ENCODE measurements at places on chromosomes 5 and 9.

- DNase-seq = no peak
These were observed 1.7 kb downstream of the INPP5E start for GRCh38 chr9:136437839-136438547.

DNA sequence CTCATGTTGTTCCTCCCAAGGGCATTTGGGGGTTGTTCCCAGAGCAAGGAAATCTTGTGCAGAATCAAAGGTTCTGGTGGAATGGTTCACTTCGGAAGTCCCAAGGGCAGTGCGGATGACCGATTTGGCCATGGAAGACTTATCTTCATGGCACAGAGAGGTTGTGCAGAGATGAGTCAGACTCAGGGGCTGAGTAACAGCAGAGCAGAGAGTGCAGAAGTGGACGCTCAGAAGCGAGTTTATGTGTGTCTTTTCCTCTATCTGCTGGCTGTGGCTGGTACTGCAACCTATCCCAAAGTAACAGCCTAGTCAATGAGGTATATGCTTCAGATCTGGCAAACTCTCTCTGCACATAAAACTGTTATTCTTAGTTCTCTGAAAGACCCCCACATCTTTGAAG is 118.1 kb downstream of the DPYSL3 start:
- DNase-seq = peak; percentile 55

DNA sequence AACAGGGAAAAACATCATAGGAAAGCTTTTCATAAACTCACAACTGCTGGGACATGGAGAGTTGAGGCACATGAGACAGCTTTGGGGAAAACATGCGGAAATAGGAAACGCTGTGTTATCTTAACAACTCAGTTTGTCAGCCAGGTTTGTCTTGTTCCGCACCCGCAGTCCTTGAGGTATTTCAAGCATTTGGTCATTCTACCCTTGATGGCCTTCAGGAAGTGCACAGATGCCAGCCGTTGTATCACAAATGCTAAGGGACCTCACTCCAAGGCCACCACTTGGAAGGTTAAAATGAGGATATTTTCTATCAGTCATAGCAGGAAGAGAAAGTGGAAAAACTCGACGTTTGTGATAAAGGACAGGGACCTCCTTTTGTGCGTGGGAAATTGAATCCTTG is 83.8 kb downstream of the TRIO start:
- DNase-seq = no peak

DNA sequence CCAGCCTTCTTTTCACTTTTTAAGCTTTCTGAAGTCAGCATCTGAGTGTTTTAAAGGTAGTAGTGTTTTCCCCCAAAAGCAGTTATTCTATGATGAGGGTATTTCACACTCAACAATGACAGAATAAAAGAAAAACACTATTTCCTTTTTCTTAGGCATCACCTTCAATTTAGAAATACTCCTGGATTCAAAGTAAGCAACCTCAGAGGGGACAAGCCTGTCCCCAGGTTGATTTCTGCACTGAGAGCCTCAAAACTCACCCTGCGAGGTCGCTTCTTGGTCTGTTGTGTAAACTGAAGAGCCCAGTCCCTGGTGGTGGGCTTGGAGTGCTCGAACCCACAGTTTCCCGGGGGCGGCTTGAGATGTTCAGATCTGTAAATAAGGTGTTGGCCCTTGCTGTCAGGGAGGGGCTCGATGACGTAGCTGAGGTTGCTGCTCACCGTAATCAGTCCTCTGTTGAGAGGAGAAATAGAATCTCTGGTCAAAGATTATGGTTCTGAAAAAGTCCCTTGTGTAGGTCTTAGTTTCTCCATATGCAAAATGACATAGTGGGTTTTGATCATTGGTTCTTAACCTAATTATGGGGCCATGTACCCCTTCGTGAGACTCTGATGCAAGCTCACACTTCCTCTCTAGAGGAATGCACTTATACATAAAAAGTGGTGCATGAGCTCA is 55.9 kb downstream of the ADAM19 start:
- no peak for DNase-seq

DNA sequence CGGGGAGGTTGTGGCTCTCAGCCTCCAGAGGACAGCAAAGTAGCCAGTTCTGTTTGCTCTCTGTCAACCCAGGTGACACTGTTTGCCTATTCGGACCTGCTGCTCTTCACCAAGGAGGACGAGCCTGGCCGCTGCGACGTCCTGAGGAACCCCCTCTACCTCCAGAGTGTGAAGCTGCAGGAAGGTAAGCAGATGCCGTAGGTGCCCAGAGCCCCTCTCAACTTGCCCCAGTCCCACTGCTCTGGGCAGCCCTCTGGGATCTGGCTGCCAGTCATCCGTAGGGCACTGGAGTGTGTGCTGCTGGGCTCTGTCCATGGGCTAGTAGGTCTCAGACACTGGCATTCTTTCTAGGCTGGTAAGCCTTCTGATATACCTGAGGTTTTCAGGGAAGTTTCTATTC is 59.3 kb downstream of the RGS3 start:
- no peak for DNase-seq

DNA sequence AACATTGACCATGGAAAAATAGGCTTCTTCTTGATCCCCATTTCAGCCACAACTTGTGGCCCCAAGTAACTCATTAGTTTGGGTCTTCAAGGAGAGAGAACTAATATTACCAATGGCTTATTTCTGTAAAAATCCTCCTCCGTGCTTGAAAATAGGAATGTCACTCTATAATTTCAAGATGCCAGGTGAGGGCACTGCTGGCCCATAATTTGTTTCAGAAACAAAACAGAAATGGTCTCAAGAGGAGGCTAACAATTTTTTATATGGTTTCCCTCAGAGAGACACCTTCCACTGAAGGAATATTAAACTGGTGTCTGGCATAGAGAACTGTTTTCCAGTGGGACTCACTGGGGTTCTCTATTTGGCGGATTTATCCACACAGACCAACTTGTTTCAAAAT is 437.0 kb upstream of the TRPC7 start:
- no peak for DNase-seq

DNA sequence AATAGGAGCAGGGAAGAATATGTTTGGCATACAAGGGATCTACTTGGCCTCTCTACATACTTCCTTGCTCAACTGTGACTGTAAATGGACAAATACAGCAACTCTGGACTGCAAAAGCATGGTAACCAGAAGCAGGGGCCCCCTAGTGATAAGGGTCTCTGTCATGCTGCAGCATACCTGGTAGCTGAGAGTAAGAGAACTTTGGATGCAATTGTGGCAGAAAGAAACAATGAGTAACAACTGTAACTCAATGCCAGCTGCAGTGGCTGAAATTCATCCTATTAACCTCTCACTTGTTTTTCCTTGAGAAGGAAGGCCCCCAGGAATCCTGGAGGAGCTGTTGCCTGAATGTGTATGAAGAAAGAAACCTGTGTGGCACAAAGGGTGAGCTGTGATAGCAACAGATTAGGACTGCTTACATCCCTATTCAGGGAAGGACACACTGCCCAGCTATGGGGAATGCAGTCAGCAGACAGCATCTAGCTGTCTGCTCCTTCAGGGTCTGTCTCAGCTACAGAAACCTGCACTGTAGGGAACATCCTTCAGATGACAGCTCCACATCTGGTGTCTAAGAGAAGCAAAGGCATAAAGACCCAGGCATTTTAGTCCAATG is 468.1 kb upstream of the ACTBL2 start:
- no peak for DNase-seq

DNA sequence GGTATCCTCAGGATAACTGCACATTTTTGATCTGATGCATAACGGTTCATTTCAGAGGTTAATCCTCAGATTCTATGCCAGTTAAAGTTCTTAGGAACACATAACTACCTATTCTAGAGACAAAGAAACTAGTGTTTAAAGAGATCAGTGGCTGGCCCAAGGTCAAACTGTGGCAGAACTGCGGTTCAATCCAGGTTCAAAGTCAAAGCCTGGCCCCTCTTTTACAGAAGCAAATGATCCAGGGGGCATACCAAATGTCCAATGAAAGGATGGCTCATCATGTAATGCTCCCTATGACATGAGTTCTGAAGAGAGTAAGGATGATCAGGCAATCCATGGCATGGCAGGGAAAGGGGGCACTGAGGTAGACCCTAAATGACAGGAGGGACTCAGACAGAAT is 283.3 kb downstream of the SPOCK1 start:
- no peak for DNase-seq

DNA sequence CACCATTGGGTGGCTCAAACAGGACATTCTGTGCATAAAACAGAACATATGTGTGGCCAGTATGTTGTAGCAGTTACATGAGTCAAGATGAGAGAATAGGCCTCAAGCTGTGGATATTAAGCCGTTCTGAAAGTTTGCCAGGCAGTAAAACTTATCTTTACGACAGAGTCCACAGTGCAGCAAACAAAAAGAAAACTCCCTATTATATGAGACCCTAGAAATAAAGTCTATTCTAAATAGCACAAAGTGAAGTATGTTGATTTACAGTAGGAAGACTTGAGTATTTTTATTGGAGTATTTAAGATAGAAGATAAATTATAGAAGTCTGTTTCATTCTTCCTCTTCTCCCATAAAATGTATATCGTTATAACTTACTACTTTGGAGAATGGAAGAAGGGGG is 271.5 kb downstream of the ADGRV1 start:
- no peak for DNase-seq

- no peak for DNase-seq
These were observed 3.3 kb upstream of the HAPLN1 start for GRCh38 chr5:83724001-83724400.

DNA sequence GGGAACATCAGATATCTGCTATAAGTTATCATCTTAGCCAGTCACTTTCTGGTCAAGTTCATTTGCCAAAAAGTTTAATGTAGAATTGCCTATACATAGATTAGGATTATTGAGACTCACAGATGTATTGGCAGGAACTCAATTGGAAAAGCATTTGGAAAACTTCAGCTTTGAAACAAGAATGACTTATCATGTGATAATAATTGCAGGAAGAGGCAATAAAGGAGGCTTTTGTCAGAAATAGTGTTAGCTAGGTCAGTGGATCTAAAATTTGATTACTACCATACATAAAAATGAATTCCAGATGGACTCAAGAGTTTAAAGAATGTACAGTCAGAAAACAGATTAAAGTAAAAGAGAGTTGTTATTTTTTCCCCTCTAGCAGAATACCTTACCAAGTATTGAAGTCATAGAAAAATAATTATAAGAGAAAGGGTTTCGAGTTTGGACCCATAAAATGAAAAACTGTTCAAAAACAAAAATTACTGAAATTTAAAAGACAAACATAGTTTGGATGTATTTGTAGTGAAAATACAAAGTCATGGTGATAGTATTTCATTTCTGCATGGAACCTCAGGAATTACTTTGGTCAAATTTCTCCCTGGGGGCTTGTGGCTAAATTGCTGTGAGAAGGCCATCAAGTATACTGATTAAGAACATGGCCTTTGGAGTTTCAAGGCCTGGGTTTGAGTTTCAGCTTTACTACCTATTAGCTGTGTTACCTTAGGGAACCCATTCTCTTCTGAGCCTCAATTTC is 159.9 kb downstream of the TMEM38B start:
- DNase-seq = no peak
